Cerebellum (tissue), 4 donors: ENCODE measurements at places on chromosomes 7 and 10. TPM values are rescaled to one million over a fixed set of nuclear protein-coding genes. Genes with fewer than 3 reads are reported as not detected.

GRCh38 chr7:127870231-127870907 is 160.9 kb downstream of the LRRC4 start:
- no peak for DNase-seq

- DNase-seq, result no peak
These were observed 15.2 kb downstream of the GPR85 start for GRCh38 chr7:113071465-113071864.

DNA sequence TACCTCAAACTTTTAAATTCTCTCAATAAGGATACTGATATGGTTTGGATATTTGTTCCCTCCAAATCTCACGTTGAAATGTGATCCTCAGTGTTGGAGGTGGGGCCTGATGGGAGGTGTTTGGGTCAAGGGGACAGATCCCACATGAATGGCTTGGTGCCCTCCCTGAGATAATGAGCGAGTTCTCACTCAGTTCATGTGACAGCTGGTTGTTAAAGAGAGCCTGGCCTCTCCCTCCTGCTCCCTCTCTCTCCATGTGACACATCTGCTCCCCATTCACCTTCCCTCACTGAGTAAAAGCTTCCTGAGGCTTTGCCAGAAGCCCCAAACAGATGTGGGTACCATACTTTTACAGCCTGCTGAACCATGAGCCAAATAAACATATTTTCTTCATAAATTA is 19.2 kb downstream of the ABCB4 start:
- no peak for DNase-seq

DNA sequence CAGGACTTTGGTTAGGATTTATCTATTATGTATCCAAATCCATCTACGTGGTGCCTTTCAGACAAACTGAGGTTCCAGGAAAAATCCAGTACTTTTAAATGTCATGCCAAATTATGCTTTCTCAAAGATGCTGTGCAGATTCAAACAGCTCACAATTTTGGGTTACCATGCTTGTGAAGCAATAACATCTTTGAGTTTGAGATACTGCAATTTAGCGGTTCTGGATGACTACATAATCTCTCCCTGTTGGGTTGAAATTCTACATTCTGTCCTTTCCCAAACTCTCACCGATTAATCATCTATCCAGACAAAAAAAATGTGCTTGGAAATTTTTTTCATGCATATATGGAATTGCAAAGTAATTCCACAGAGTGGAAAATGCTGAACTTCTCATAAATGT is 3.5 kb downstream of the RHOBTB1 start:
- no peak for DNase-seq

Gene PCGF6
- 10.0 TPM for total RNA-seq

Gene ACSL5
- total RNA-seq, result 2.0 TPM

Gene ZWINT
- total RNA-seq, result 16.9 TPM
